ENCODE measurements at places on chromosomes 3 and 15. TPM values are rescaled to one million over a fixed set of nuclear protein-coding genes. Genes with fewer than 3 reads are reported as not detected.
A peak's percentile ranks its signal among the peaks of the same experiment; 100 is the strongest.

- DNase-seq: no peak
Observed at GRCh38 chr3:25324954-25325655, 103.0 kb upstream of the RARB start.

DNA sequence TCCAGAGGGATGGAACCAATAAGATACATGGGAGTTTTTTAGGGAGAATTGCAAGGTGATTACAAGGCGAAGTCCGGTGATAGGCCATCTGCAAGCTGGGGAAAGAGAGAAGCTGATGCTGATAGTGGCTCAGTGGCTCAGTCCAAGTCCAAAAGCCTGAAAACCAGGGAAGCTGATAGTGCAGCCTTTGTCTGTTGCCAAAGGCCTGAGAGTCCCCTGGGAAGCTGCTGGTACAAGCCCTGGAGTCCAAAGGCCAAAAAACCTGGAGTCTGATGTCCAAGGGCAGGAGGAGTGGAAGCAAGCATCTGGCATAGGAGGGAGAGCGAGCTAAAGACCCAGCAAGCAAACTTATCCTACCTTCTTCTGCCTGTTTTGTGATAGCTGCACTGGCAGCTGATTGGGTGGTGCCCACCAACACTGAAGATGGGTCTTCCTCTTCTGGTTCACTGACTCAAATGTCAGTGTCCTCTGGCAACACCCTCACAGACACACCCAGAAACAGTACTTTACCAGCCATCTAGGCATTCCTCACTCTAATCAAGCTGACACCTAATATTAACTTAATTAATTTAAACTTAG lies 16.7 kb downstream of the TFG start:
- no peak for DNase-seq

- DNase-seq: no peak
Observed at GRCh38 chr3:187709155-187709554, 6.8 kb upstream of the RTP2 start.

DNA sequence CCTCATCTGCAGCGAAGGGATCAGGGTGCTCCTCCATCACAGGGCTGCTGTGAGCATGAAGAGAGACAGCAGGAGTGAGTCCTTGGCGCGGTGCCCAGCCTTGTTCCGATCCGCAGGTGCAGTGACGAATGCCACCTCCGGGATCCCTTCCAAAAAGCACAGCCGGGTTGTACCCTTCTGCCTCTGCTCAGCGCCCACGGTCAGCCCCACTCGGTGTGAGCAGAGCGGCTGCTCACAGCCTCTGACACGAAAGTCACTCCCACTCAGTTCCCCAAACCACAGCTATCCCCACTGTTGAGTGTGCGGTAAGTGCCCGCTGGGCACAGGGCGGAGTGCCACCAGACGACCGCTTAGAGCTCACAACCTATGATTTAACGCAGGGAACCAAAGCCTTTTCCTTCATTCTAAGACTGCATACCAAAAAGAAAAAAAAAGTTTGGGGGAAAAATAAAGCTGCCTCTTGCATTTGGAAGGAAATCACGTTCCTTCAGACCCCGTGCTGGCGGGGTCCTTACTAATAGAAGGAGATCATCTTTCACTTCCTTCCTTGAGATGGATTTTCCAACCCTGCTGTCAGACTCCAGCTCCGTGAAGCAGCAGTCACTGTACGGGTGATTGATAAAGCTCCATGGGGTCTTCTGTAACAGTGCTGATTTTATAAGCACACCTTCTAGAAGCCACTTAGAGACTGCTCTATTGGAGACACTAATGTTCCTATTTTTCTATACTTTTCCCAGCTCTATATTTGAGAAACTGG lies 34.7 kb upstream of the TUBGCP5 start:
- no peak for DNase-seq

GRCh38 chr3:128878556-128879124 lies 780 bp upstream of the ACAD9 start:
- peak; percentile 15 for DNase-seq

DNA sequence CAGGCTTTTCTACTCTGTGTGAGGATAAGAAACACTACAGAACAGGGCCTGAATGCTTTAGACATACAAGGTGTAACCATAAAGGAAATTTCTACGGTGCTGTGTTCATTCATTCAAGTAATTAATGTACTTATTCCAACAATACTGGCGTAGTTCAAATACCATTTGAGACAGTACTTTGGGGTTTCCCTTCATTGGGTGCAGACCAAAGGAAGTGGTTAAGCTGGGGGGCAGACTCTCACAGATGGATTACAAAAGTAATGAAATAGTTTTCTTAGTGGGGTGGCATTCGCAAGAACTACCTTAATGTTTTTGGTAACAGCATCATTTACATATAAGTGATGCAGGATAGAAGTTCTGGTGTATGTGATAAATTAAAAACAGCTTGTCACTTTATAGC lies 65.9 kb downstream of the BTD start:
- DNase-seq: no peak

The CPNE9 gene
- total RNA-seq: 0.46 TPM

The STIMATE gene
- 40.8 TPM for total RNA-seq

The HTR3E gene
- not detected for total RNA-seq

The CATSPER2 gene
- total RNA-seq: 6.9 TPM

The TRIM42 gene
- total RNA-seq: not detected

All from activated T-cell treated with anti-CD3 and anti-CD28 coated beads, Interleukin-2, amount 50 U/mL, for 72 hours (primary cell).